Small intestine (tissue), 16 donors: ENCODE measurements at places on chromosomes 11 and 22.

DNA sequence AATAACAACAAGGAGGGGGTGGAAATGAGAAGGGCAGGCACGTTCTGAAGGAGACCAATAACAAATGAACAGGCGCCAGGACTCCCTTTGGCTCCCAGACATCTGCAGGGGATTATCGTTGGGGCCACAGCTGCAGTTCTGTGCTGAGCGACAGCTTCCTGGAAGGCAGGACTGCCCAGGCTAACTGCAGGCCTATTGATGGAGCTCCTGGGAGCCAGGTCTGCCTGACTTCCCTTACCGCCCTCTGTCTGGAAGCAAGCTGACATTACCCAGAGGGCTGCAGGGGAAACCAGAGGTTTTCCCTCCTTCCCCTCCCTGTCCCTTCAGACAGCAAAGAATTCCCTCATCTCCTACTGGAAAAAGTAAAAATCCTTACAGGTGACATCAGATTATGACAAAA is 5.0 kb downstream of the DRD2 start:
- no peaks in the 10 kb centered on the region for H3K4me1 ChIP-seq
- H3K27ac ChIP-seq = no peak overlapping the region
- H3K27me3 ChIP-seq = peaks cover 18% of the 10 kb centered on the region
- no peak overlapping the region for H3K4me3 ChIP-seq
- no peak for DNase-seq

DNA sequence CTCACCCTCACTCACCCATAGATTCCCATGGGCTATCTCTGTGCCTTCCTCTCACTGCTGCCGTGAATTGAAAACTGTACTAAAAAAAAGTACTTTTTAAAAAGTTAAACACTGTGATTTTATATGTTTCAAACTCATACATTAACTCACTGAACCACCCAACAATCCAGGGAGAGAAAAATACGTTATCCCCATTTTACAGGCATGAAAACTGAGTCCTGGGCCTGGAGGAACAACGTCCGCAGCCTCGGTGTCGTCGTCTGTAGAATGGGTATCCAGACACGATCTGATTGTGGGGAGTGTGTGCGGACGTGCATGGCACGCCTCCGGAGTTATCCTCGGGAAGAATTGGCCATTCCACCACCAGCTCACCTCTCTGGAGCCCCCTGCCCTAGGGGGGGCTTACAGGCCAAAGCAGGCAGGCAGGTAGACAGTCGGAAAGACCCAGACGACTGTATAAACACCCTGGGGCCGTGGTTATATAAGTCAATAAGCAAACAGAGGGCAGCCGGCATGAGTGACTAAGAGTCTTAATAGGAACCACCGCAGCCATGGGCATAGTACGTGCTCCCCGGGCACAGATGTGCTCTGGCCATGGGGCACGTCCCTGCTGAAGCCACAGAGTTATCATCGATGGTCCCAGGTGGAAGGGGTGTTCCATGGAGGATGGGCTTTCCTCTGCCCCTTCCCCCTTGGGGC is 7.1 kb upstream of the PDGFB start:
- H3K27ac ChIP-seq = no peak overlapping the region
- DNase-seq = no peak
- H3K4me1 ChIP-seq = no peaks in the 10 kb centered on the region
- H3K36me3 ChIP-seq = no peaks in the 10 kb centered on the region
- H3K4me3 ChIP-seq = no peak overlapping the region
- H3K27me3 ChIP-seq = peaks cover 5% of the 10 kb centered on the region

DNA sequence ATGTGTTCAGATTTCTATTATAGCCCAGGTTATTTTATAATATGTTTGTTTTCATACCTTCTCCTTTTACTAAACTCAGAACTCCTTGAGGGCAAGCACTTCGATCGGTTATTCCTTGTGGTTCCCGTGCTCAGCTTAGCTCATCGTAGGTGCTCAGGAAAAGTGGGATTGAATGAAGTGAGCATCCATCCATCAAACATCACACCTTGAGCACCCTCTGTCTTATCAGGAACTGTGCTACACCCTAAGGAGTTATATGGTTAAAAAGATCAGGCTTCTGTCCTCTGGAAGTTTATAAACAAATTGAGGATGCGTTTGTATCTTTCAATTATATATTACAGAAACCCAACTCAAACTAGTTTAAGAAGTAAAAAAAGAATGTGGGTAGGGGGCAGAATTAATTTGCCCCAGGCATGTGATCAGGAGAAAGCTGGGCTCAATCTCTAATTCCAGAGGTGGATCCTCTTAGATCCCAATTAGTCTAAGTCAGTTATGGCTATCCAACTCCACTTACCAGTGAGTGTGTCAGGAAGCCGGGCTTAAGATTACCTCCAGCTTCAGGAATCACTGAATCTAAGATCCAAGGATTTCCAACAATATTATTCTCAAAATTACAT is 59.9 kb upstream of the RRAS2 start:
- H3K4me1 ChIP-seq = peaks cover 12% of the 10 kb centered on the region
- H3K4me3 ChIP-seq = no peak overlapping the region
- H3K27ac ChIP-seq = no peak overlapping the region
- H3K36me3 ChIP-seq = no peaks in the 10 kb centered on the region
- peak; percentile 48 for DNase-seq

DNA sequence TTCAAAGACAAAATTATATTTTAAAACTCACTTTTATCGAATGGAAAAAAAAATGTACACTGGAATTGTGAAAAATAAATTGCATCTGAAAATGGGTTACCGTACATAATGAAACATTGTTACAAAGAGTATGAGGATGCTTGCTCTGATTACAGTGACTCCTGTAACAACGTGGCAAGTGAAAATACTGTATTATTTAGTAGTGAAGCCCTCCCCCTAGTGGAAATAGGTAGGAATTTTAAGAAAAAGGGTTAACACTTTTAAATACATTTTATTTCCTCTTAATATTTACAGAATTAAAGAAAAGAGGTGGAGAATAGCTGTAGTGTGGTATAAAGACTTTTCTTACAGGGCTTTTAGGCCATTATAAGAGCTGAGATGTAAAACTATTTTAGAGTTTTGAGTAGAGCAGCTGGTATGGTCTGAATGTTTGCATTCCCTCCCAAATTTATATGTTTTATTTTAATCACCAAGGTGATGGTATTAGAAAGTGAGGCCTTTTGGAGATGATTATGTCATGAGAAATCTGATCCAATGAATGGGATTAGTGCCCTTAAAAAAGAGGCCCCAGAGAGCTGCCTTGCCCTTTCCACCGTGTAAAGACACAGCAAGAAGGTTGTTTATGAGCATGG is 25.2 kb downstream of the FAM76B start:
- H3K27me3 ChIP-seq = no peaks in the 10 kb centered on the region
- DNase-seq = peak; percentile 65

GRCh38 chr11:16001899-16002426 is 354.4 kb downstream of the SOX6 start:
- peak; percentile 87 for DNase-seq
- no peaks in the 10 kb centered on the region for H3K4me1 ChIP-seq
- no peaks in the 10 kb centered on the region for H3K36me3 ChIP-seq
- peak overlapping the region; percentile 64 for H3K27ac ChIP-seq
- H3K4me3 ChIP-seq = no peak overlapping the region

DNA sequence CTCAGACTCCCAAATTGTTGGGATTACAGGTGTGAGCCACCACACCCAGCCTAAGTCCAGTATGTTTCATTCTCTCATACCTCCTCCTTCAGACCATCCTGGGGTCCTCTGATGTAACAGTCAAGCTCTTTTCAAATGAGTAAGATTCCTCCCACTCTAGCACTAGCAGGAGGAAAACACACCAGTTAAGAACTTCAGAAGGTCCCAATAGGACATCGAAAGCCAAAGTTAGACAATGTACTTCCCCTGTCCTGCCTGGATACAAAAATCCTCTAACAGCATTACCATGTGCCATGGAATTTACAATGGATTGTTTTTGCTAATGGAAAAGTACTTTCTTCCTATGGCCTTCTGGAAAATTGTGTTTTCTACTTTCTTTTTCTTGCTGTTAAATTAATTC is 67.1 kb downstream of the CCDC34 start:
- DNase-seq = no peak
- H3K27ac ChIP-seq = no peak overlapping the region
- peaks cover 3% of the 10 kb centered on the region for H3K4me1 ChIP-seq

DNA sequence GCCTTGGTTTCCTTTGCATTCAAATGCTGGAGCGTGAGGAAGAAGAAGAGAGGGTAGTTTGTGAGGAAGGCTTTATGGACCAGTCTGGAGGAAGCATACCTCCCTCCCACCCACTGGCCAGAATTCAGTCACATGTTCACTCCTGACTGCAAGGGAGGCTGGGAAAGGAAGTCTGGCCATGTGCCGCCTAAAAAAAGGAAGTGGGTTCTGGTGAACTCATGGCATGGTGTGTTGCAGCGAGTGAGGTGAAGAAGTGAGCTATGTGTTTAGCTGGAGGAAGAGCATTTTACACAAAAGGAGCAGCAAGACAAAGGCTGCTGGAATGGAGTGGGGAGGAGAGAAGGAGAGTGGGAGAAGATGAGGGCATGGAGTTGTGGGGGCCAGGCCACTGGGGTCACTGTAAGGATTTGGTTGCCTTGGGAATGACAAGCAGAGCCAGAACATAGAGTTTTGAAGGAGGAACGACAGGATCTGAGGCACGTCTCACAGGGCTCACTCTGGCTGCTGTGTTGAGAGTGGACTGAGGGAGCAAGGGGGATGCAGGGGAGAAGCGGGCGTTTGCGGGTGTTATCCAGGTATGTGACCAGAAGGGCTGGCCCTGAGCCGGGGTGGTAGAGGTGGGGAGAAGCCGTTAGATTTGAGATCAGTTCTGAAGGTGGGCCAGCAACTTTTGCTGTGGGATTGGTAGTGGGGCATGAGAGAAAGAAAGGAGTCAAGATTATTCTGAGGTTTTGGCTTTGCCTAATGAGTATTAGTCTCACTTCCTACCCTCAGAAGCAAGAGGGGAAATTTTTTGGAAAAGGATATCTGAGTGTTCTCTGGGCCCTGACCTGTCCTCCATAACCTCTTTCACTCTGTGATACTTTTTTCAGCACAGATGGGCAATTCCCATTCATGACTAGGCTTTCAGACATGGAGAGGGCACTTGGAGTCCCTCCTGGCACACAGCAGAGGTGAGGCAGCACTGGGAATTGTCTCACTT is 26.4 kb downstream of the BMAL1 start:
- no peaks in the 10 kb centered on the region for H3K4me1 ChIP-seq
- no peak overlapping the region for H3K27ac ChIP-seq
- DNase-seq = no peak
- H3K27me3 ChIP-seq = no peaks in the 10 kb centered on the region
- no peaks in the 10 kb centered on the region for H3K36me3 ChIP-seq

DNA sequence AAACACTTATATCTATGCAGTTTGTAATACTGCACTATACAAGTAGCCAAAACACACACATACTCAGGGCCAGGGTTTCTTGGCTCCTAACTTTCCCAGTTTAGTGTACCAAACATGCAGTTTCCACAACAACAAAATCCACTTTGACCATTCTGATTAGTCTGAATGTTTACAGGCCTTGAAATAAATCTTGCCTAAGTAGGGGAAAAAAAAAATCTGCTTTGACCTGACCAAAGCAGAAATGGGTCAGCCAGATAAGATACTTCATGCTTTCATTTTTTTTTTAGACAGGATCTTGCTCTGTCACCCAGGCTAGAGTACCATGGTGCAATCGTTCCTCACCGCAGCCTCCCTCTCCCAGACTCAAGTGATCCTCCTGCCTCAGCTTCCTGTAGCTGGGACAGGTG is 10.1 kb downstream of the PRR14L start:
- no peak for DNase-seq
- H3K4me3 ChIP-seq = no peak overlapping the region
- H3K27me3 ChIP-seq = no peaks in the 10 kb centered on the region
- H3K27ac ChIP-seq = no peak overlapping the region

- H3K4me3 ChIP-seq = no peak overlapping the region
- no peaks in the 10 kb centered on the region for H3K27me3 ChIP-seq
- no peak for DNase-seq
- H3K4me1 ChIP-seq = no peaks in the 10 kb centered on the region
Measured at GRCh38 chr22:46803936-46804335, 41.5 kb downstream of the TBC1D22A start.

GRCh38 chr11:387193-387793 is 6.7 kb upstream of the PKP3 start:
- no peak overlapping the region for H3K4me3 ChIP-seq
- no peak for DNase-seq
- no peaks in the 10 kb centered on the region for H3K36me3 ChIP-seq

DNA sequence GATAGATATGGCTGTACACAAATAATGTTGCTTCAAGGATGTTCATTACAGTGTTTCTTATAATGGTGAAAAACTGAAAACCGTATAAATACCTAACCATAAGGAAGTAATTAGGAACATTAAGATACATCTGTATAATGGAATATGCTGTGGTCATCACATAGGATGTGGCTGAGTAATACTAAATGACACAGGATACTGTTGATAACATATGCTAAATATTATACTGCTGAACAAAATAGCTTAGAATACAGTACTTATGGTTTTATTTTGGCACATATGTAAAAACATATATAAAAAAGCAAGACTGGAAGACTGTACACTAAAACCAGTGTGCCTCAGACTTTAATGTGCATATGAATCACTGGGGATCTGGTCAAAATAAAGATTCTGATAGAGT is 43.8 kb downstream of the FBXO7 start:
- H3K27ac ChIP-seq = no peak overlapping the region
- no peaks in the 10 kb centered on the region for H3K27me3 ChIP-seq
- DNase-seq = no peak
- no peaks in the 10 kb centered on the region for H3K36me3 ChIP-seq
- H3K4me1 ChIP-seq = no peaks in the 10 kb centered on the region

GRCh38 chr22:31128156-31128555 is 5.4 kb downstream of the INPP5J start:
- peaks cover 14% of the 10 kb centered on the region for H3K4me1 ChIP-seq
- H3K27ac ChIP-seq = no peak overlapping the region
- no peak for DNase-seq
- H3K36me3 ChIP-seq = no peaks in the 10 kb centered on the region
- H3K27me3 ChIP-seq = no peaks in the 10 kb centered on the region

DNA sequence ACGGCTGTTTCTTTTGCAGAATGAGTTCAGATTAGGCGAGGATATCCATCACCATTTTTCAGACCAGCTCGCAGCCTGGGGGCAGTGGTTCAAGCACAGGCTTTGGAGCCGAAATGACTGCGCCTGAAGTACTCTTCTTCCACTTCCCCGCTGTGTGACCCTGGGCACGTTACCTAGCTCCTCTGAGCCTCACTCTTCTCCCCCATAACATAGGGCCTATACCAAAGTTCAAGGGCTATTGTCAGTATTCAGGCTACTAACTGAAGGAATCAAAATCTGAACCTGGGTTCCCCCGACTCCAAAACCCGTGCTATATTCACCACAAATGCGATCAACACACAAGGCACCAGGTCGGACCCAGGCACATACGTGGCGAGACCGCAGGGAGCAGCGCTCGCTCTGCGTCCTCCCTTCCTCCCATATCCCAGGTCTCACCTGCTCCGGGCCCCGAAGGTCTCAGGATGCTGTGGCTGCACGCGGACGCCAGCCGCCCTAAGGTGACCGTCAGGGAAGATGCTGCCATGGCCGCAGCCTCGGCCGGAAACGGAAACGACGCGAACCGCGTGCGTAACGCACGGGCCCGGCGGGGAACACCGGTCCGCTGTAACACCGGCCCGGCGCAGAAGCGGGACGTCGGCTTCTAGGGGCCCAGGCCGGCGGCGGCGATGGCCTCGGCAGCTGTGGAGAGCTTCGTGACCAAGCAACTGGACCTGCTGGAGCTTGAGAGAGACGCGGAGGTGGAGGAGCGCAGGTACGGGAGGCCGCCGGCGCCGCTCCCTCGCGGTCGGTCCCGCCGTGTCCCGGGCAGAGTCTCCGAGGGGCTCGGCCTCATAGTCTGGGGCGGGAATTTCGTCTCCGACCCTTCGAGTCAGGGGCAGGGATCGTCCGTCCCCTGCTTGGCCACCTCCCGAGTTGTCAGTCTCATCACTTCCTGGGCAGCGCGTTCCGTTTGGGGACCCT is at the start of the genes IGHMBP2 and MRPL21:
TSS of gene IGHMBP2 (plus strand) at position 604 of the 960 bp plus-strand sequence. CDS start at position 666, 62 bp downstream.
TSS of gene MRPL21 (minus strand) at position 545 of the 960 bp plus-strand sequence. CDS start at position 523, 22 bp downstream.
- H3K36me3 ChIP-seq = no peaks in the 10 kb centered on the region
- H3K4me1 ChIP-seq = peaks cover 15% of the 10 kb centered on the region
- DNase-seq = peak; percentile 95
- peak within 1 kb of the TSS; percentile 79 for H3K27ac ChIP-seq
- H3K27me3 ChIP-seq = no peaks in the 10 kb centered on the region
- peak within 1 kb of the TSS; percentile 87 for H3K4me3 ChIP-seq
